Fibroblast of skin of right biceps (primary cell): ENCODE measurements at places on chromosomes 13 and 19.

GRCh38 chr19:6491802-6492592 lies 10.1 kb downstream of the TUBB4A start:
- DNase-seq: no peak

- DNase-seq: no peak
Observed at GRCh38 chr13:52737965-52738364, 1.7 kb downstream of the CNMD start.

DNA sequence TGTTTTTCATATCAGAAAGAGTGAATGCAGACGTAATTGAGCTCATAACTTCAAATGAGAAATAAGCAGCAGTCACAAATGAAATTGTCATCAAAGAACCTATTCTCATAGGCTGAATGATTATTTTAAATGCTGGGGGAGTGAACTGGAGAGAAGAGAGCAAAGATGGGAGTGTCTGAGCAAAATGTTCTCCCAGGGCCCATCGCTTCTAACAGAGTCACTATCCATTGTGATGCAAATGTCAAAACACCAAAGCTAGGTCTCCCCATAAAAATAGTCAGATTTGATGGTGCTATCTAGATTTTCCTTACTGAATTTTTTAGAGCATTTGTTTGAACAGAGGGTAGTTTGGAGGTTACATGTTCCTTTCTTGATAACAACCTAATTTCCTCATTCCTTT lies 278.7 kb downstream of the PCDH9 start:
- DNase-seq: no peak

DNA sequence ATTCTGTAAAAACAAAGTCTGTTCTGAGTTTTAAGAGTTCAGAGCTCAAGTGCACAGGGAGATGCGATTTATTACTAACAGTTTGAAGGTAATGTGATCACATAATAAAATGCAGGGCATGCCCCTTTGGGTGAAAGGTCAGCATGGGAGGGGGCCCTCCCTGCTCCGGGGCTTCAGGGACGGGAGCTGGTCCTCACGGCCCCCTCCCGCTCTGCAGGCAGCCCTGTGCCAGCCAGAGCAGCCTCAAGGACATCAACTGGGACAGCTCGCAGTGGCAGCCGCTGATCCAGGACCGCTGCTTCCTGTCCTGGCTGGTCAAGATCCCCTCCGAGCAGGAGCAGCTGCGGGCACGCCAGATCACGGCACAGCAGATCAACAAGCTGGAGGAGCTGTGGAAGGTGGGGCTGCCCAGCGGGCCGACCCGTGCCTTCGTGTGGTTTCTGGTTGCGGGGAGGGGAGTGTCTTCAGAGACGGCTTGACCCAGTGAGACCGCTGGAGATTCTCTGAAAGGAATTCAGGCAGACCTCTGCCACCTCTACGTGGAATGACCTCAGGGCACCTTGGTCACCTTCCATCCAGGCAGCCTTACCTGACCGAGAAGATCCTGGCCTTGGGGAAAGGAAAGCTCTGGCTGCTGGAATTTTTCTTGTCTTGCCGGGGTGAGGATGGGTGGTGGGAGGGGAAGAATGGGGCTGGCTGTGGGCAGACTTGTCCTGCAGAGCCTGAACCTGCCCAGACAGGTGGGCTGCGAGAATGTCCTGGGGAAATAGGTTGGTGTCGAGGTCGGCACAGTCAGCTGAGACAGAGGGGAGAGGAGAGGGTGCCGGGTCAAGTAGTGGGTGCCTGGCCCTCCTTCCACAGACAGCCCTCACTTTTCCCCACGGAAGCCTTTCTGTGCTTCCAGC lies 19.0 kb downstream of the UPF1 start:
- DNase-seq: no peak

- DNase-seq: no peak
Observed at GRCh38 chr13:103405297-103405696, 339.1 kb upstream of the SLC10A2 start.

DNA sequence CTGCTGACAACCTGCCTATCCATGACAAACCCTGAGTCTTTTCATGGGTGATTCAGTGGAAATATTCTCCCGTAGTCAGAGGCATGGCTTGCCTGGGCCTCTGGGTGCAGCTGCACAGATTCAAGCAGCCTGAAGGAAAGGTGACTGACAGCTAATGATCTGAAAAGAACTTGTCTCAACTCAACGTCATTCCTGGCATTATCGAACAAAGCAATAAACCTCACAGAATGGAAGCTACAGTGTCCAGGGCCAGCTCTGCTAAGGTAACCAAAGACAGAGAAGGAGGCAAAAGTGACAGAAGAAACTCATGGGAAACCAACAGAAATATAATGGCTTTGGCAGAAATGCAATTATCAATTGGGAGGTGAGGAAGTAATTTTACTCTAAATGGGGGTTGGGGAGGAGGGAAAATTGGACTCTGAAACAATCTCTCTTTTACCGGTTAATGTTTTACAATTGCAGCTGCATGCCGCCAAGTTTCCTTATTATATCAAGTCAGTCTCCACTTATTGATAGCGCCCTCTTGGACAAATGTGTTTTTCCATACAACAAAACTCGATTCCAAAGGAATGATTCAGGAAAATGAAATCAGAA lies 12.9 kb downstream of the STARD13 start:
- DNase-seq: no peak

GRCh38 chr19:18321734-18322102 lies 1.2 kb downstream of the LSM4 start:
- DNase-seq: peak; percentile 63

GRCh38 chr13:55992145-55992544 lies 1148.6 kb upstream of the PRR20A start:
- no peak for DNase-seq

- peak; percentile 15 for DNase-seq
Observed at GRCh38 chr13:78659732-78660494, 958 bp upstream of the OBI1 start.

DNA sequence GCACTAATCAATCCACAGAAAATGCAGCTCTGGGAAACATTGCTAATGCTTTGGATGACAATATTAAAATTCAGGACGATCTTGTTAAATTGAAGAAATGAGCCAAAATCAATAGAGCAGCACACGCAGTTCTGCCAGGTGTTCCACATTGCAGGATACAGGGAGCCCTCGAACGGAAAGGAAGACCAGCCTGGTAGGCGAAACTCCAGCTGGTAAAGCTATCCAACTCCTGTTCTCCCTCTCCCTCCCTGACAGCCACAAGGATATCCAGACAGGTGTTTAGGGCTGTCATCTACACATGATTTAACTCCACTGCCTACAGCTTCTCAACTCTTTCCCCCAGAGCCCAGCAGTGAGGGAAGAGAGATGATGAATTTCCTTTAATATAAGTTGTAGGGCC lies 67.7 kb downstream of the EPSTI1 start:
- no peak for DNase-seq

DNA sequence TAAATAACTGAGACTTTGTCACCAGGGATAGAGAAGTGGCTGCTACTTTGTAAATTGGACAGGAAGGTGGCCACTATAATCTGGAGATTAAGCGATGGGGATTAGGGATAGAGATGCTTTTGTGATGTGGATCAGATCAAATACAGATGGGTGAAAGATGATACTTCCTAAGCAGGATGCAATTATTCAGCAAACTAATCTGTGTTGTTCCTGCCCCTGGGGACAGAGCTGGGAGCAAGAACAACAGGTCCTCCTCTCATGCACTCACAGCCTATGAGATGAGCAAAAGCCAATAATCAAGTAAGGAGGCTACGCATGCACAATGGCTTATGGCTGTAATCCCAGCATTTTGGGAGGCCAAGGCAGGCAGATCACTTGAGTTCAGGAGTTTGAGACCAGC lies 4.6 kb downstream of the RGL3 start:
- DNase-seq: peak; percentile 2

GRCh38 chr13:27194895-27195764 lies 23.5 kb upstream of the USP12 start:
- peak; percentile 92 for DNase-seq

DNA sequence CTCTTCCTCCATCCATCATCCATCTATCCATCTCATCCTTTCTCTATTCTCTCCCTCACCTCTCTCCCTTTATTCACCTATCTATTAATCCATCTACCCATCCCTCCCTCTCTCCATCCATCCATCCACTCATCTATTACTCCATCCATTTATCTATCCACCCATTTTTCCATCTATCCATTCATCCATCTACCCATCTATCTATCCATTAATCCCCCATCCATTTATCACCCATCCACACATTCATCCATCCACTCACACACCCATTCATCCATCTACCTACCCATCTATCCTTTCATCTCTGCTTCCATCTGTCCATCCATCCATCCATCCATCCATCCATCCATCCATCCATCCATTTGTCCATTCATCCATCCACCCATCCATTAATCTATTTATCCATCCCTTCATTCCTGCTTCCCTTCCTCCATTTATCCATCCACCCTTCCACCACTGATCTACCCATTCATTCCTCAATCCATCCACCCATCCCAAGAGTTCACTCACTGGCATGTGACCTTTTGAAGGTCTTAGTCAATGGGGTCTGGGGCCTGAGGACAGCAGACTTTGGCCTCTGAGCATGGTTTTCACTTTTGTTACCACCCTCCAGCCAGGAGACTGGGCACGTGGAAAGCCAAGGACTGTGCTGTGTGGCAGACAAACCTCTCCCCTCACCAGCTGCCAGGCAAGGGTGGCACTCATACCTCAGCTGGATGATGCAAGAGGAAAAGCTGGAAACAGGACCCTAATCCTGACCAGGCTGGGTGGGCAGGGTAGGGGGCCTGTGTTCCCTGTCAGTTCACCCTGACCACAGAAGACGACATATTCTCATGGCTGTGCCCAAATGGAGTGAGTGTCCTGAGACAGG lies 126.7 kb downstream of the URI1 start:
- DNase-seq: no peak

GRCh38 chr19:16457195-16457953 lies 14.4 kb downstream of the EPS15L1 start:
- DNase-seq: peak; percentile 55

- peak; percentile 10 for DNase-seq
Observed at GRCh38 chr13:52010890-52011631, at the start of gene ATP7B. Gene ATP7B, minus strand, starts transcription at chr13:52011450. Its CDS starts 113 bp downstream, at chr13:52011337.

GRCh38 chr19:49859682-49860335 lies 7.6 kb downstream of the PNKP start:
- DNase-seq: no peak

DNA sequence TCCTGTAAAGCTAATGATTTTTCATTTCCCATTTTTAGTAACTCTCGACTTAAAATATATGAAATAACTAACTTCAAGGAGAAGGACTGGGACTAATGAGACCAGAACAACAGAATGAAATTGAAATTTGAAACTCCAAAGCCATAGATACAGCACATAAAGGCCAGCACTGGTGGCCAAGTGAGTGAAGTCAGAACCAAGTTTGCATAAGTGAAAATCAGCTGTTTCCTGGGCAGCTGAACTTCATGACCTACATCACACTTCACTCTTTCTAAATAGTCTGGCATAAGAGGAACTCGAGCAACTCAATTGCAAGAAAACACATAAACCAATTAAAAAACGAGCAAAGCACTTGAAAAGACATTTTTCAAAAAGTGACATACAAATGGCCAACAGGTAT lies 84.5 kb downstream of the DCLK1 start:
- no peak for DNase-seq

- DNase-seq: no peak
Observed at GRCh38 chr13:42577538-42577937, 3.6 kb downstream of the TNFSF11 start.

DNA sequence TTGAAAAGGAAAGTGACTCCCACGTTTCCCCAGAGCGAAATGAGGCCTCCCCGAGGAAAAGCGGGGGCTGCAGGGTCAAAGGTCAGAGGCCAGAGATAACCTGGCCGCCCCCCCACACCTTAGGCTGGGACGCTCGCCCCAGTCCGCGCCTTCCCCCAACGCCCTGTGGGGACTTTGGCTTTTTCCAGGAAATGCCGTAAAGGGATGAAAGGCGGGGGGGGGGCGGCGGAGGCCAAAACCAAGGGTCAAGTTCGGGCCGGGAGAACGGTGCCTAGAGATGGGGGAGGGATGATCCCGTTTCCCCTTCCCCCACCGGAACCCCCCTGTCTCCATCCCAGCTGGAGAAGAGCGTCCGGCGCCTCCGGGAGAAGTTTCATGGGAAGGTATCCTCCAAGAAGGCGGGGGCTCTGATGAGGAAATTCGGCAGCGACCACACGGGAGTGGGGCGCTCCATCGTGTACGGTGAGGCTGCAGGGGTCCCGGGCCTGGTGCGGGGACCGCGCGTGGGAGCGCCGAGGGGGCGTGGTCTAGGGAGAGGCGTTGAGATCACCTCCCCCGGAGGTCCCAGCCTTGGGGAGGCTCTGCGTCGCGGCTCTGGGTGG lies 575 bp downstream of the SHFL start:
- DNase-seq: no peak

DNA sequence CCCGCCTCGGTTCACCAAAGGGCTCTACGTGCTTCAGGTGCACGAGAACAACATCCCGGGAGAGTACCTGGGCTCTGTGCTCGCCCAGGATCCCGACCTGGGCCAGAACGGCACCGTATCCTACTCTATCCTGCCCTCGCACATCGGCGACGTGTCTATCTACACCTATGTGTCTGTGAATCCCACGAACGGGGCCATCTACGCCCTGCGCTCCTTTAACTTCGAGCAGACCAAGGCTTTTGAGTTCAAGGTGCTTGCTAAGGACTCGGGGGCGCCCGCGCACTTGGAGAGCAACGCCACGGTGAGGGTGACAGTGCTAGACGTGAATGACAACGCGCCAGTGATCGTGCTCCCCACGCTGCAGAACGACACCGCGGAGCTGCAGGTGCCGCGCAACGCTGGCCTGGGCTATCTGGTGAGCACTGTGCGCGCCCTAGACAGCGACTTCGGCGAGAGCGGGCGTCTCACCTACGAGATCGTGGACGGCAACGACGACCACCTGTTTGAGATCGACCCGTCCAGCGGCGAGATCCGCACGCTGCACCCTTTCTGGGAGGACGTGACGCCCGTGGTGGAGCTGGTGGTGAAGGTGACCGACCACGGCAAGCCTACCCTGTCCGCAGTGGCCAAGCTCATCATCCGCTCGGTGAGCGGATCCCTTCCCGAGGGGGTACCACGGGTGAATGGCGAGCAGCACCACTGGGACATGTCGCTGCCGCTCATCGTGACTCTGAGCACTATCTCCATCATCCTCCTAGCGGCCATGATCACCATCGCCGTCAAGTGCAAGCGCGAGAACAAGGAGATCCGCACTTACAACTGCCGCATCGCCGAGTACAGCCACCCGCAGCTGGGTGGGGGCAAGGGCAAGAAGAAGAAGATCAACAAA lies 2.6 kb downstream of the PCDH17 start:
- DNase-seq: no peak

- no peak for DNase-seq
Observed at GRCh38 chr19:2270157-2270422, 11.9 kb downstream of the PEAK3 start.

GRCh38 chr13:109419896-109420295 lies 366.5 kb downstream of the IRS2 start:
- DNase-seq: no peak

GRCh38 chr13:30338952-30339351 lies 31.6 kb upstream of the KATNAL1 start:
- no peak for DNase-seq

- peak; percentile 44 for DNase-seq
Observed at GRCh38 chr13:30712536-30713532, 22.5 kb upstream of the ALOX5AP start.
